Bronchial smooth muscle cell (primary cell): ENCODE measurements at places on chromosomes 12 and 14. TPM values are rescaled to one million over a fixed set of nuclear protein-coding genes. Genes with fewer than 3 reads are reported as not detected.

Gene SLC10A1
- total RNA-seq, result not detected in 2 replicates

Gene KRT73
- not detected in 2 replicates for total RNA-seq

Gene CACNA1C
- total RNA-seq, result 10.0 and 10.1 TPM in 2 replicates

Gene NEUROD4
- not detected in 2 replicates for total RNA-seq
